ENCODE measurements at places on chromosomes 11 and 22.

DNA sequence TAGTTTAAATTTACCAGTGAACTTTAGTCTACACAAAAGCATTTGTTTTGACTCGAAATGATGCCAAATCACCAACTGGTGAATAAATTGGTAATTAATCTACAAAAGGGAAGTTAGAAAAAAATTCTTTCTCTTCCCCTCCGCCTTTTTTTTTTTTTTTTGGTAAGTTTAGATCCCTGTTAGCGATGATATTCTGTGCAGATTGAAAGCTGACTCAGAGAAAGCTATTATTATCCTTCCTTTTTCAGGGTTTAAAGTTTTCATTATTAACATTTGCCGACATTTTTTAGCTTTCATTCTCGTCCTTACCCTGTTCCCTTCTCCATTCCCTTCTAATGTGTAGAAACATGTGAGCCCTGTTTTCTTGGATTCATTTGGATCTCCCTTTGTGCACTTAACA, 16.8 kb upstream of the NUP160 start:
- no peak for DNase-seq
- H3K4me1 ChIP-seq, result peaks cover 11% of the 10 kb centered on the region
- peak overlapping the region; percentile 46 for H3K27ac ChIP-seq
- peak overlapping the region; percentile 42 for H3K4me3 ChIP-seq

DNA sequence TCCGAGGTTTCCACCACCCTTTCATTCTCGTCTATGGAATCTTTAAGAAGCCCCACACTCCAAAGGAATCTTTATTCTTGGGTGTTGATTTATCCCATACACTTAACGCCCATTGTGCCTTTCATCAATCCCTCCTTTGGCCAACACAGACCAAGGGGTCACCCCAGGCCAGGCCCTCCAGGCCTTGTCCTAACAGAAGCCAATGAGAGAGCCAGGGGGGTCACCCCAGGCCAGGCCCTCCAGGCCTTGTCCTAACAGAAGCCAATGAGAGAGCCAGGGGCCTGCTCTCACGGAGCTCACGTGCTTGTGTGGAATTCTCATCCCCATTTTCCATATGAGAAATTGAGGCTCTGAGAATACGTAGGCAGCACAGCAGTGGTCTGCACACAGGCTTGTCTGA, 47.9 kb upstream of the TIMP3 start:
- no peaks in the 10 kb centered on the region for H3K27me3 ChIP-seq
- no peak overlapping the region for H3K4me3 ChIP-seq
- H3K36me3 ChIP-seq, result no peaks in the 10 kb centered on the region

DNA sequence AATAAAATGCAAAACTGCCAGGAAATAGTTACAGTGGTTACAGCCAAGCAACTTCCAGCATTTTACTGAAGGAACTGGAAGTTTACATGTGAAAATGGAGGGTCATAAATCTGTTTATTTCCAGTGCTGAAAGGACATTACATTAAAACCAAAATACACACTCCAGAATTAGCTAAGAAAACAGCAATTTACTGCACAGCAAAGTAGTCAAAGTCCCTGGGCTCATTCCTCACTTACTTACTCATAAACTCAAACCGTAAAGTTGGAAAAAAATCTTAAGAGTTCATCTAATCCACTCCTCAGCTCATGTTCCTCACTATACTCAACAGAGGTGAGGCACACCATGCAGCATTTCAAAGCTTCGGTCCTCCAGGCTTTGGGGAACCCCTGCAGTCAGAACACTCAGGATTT, 17.4 kb downstream of the CTSC start:
- H3K27ac ChIP-seq, result peak overlapping the region; percentile 14
- no peaks in the 10 kb centered on the region for H3K36me3 ChIP-seq

GRCh38 chr11:10899121-10899830, 41.4 kb upstream of the ZBED5 start:
- H3K27ac ChIP-seq, result peak overlapping the region; percentile 96
- peaks cover 19% of the 10 kb centered on the region for H3K4me1 ChIP-seq
- DNase-seq, result peak; percentile 20
- H3K36me3 ChIP-seq, result no peaks in the 10 kb centered on the region
- peak overlapping the region; percentile 15 for H3K4me3 ChIP-seq

DNA sequence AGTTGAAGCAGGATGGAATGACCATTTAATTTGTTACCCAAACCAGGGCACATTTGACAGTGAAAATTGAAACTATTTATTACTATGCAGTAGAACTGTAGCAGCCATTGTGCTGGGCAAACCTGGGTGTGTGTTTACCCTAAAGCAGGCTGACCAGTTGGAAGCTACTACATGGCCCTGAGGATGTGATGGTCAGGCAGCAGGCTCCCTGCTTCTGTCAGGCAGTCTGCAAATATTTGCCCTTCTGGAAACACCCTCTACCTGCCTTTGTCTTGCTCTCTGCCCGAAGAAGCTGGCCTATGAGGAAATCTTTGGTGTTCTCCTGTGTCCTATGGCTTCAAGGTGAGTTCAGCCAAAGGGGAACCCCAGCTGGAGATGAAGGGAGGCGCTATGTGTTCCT, 600.1 kb upstream of the KIRREL3 start:
- no peak for DNase-seq
- no peak overlapping the region for H3K27ac ChIP-seq
- no peaks in the 10 kb centered on the region for H3K4me1 ChIP-seq
- H3K4me3 ChIP-seq, result no peak overlapping the region

GRCh38 chr11:16807306-16807705, 68.9 kb downstream of the C11orf58 start:
- no peak for DNase-seq
- no peaks in the 10 kb centered on the region for H3K27me3 ChIP-seq
- H3K27ac ChIP-seq, result no peak overlapping the region
- H3K4me1 ChIP-seq, result peaks cover 5% of the 10 kb centered on the region
- H3K36me3 ChIP-seq, result no peaks in the 10 kb centered on the region

DNA sequence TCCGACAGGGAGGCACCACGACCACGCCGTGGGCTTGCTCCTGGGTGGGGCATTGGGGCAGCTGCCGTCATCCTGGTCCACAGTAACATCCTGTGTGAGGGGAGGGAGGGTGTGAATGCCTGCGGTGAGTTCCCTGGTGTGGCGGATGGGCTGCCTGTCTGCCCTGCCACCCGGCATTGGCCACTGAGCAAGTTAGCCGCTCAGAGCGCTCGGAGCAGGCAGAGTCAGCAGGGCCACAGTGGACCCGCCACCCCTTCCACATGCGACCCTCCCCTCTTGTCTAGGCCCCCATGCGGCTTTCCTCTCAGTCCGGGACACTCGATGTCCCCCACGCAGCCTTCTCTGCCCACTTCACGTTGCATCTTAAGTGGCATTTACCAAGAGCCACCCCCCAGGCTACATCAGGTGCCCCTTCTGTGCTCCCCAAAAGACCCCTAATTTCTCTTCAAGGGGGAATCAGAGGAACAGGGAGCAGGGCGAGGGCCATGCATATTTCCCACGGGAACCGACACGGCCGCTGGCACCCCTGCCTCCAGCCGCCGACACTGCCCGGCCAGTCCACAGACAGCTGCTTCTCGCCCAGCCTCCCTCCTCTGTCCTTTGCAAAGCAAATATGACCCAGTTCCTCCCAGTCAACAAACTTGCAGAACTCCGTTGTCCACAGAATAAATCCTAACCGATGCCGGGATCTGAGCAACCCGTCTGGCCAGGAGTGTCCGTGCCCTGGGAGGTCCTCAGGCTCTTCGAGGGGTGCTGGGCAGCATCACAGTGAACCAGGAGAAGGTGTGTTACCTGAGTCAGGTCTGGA, 1482.1 kb downstream of the TBC1D22A start:
- DNase-seq, result no peak
- no peaks in the 10 kb centered on the region for H3K27me3 ChIP-seq
- H3K4me3 ChIP-seq, result no peak overlapping the region
- no peaks in the 10 kb centered on the region for H3K4me1 ChIP-seq
- no peaks in the 10 kb centered on the region for H3K36me3 ChIP-seq

- no peaks in the 10 kb centered on the region for H3K36me3 ChIP-seq
- H3K4me3 ChIP-seq, result no peak overlapping the region
- H3K4me1 ChIP-seq, result no peaks in the 10 kb centered on the region
- DNase-seq, result no peak
- H3K27ac ChIP-seq, result no peak overlapping the region
Measured at GRCh38 chr11:102421261-102421660, 31.3 kb downstream of the TMEM123 start.

DNA sequence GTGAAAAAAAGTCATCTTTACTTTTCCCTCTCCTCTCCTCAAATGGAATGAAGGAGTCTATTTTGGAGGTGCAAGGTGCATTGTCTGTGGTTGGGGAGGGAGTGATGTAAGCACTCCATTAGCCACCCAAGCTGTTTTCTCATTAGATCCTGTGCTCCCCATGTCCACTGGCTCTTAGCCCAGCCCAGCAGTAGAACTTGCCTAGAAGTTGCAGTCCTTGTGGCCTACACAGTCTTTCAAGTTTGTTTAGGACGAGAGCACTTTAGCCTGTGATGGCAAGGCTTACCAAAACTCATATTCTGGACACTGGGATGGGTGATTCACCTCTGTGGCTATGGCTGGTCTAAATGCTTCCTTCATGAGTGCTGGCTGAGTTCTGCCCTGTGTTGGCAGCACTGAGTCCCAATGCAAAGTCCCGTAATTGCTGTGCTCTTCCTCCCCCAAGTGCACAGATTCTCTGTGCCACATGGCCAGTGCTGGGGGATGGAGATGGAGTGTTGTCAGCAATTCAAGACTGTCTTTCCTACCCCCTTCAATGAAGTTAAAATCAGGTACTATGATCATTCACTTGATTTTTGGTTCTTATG, 15.8 kb downstream of the SLC22A25 start:
- H3K27ac ChIP-seq, result no peak overlapping the region
- no peaks in the 10 kb centered on the region for H3K27me3 ChIP-seq
- DNase-seq, result no peak
- H3K4me1 ChIP-seq, result no peaks in the 10 kb centered on the region
- H3K4me3 ChIP-seq, result no peak overlapping the region

DNA sequence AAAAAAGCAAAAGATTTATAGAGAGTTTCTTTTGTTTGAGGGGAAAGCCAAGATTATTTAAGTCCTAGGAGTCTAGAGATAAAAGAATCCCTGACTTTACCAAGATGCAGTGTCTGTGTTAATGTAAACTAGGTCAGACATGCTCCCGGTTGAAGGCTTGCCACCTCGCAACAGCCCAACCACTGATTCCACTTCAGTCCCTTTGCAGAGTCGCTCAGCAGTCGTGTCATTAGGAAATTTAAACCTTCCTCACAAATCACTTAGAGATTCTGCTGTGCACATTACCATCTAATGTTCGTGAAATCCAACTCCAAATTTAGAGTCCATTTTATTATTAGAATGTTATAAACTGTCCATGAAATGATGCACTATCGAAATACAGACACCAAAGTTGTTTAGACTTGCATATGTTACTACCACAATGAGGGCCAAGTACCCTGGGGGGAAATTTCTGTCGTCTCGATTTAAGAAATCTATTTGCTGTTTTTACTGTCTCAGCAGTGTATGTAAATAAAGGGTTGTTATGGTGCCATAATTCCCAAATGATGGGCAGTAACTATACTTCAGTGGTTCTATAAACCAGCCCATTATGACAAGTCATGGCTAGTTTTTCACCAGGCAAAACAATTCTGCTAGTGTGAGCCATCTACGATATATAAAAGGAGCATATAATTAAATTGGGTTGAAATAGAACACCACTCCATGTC, 101.4 kb upstream of the MTNR1B start:
- H3K4me3 ChIP-seq, result no peak overlapping the region
- peaks cover 20% of the 10 kb centered on the region for H3K4me1 ChIP-seq
- no peak overlapping the region for H3K27ac ChIP-seq
- H3K27me3 ChIP-seq, result no peaks in the 10 kb centered on the region
- H3K36me3 ChIP-seq, result no peaks in the 10 kb centered on the region

DNA sequence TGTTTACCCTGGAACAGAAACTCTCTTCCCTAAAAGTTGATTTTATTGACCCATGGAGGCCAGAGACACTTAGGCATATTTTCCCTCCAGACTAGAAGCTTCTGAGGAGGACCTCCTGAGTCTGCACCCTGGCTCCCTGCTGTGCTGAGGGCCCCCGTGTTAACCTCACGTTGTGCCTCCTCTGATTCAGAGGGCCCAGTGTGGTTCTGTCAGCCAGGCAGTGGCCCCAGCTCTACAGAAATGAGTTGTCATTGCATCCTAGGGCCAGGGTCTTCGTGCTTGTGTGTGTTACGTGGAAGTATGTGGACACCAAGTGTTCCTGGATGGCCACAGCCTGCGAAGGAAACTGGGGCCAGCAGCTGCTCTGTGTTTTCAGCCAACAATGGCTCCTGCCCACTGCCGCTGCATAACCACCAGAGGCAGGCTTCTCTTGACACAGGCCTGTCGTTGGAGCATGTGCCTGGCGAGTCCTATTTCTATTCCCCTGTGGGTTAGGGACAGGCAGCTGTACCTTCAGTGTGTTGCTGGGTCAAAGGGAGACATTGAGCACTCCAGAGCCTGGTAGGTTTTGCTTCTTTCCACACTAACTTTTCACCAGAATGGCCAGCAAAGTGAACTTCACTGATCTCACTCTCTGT, 44.5 kb downstream of the MED15 start:
- peaks cover 9% of the 10 kb centered on the region for H3K36me3 ChIP-seq
- no peak for DNase-seq
- H3K27ac ChIP-seq, result peak overlapping the region; percentile 98
- no peak overlapping the region for H3K4me3 ChIP-seq
- no peaks in the 10 kb centered on the region for H3K27me3 ChIP-seq

DNA sequence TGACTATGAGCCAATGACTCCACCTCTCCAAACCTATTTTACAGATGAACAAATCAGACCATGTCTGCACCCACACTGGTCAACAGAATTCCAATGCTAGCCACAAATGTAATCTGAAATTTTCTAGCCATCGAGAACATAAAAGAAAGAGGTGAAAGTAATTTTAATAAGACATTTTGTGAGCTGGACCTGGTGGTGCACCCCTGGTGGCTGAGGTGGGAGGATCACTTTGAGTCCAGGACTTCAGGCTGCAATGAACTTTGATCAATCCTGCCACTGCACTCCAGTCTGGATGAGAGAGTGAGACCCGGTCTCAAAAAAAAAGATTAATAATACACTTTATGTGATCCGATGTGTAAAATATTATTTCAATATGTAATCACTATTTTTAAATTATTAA, 9.4 kb upstream of the RNF185 start:
- no peaks in the 10 kb centered on the region for H3K27me3 ChIP-seq
- no peak overlapping the region for H3K27ac ChIP-seq

DNA sequence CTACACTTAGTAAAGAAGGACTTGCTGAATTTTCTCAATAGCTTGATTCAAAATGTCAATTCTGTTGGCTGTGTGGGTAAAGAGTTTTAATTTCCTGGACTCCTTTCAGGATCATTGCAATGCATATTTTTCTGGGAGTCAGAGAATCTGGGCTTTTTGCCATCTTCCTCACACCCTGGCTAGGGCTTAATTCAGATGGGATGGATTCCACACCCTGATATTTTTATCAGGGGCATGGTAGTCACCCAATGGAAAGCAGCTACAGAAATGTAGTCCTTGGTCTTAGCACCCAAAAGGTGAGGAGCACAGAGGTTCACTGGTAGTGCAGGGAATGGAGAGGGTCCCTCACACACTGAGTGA, 79.3 kb downstream of the SGSM3 start:
- H3K4me1 ChIP-seq, result peaks cover 33% of the 10 kb centered on the region
- H3K36me3 ChIP-seq, result no peaks in the 10 kb centered on the region
- no peaks in the 10 kb centered on the region for H3K27me3 ChIP-seq
- peak overlapping the region; percentile 79 for H3K27ac ChIP-seq
- H3K4me3 ChIP-seq, result peak overlapping the region; percentile 60

GRCh38 chr22:50694099-50694605, 21.5 kb downstream of the SHANK3 start:
- no peak overlapping the region for H3K4me3 ChIP-seq
- H3K27ac ChIP-seq, result no peak overlapping the region
- DNase-seq, result no peak
- H3K27me3 ChIP-seq, result no peaks in the 10 kb centered on the region

Data from thoracic aorta (tissue), 2 donors.